Activated CD4-positive, alpha-beta T cell treated with anti-CD3 and anti-CD28 coated beads, Interleukin-2, Interleukin-4, amounts not matched to agents 100 ng/mL and 50 ng/mL, durations not matched to agents 16 hours and 8 hours (primary cell): ENCODE measurements at places on chromosomes 2 and 18.

DNA sequence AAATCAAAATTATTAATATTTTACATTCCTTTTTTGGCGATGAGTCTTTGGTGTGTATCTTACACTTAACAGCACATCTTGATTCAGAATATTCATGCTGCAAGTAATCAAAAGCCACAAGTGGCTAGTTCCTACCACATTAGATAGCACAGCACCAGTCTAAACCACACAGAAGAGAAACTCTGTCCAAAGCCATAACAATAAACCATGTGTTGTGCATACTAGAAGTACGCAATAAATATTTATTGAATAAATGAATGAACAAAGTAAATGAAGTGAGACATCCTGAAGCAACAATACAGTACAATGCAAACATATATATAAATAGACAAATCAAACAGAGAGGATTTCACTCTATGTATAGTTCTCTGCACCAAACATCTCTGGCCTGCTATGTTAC is 287.3 kb downstream of the EXOC6B start:
- DNase-seq, result no peak

GRCh38 chr2:95505222-95505621 is 20.7 kb upstream of the TRIM43B start:
- DNase-seq, result no peak

GRCh38 chr2:145984580-145984979 is 1464.7 kb upstream of the ZEB2 start:
- DNase-seq, result no peak

DNA sequence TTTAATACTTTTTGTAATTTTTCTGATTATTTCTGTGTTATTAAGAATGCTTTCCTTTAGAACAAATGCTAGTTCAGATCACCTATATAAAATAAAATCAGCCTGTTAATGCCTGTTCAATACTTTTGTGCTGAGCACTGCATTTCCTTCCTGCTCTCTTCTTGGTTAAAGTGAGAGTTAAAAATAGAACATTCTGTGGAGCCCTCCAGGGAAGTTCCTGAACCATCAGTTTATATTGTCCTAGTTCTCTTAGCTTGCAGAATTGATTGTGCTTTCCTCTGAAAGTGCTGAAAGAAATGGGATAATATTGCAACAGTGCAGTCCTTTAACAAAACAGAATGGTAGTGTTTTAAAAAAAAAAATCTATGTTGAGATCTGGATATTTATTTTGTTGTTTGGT is 74.6 kb upstream of the UBXN4 start:
- DNase-seq, result no peak

- no peak for DNase-seq
Measured at GRCh38 chr2:204313256-204313655, 232.0 kb upstream of the PARD3B start.

DNA sequence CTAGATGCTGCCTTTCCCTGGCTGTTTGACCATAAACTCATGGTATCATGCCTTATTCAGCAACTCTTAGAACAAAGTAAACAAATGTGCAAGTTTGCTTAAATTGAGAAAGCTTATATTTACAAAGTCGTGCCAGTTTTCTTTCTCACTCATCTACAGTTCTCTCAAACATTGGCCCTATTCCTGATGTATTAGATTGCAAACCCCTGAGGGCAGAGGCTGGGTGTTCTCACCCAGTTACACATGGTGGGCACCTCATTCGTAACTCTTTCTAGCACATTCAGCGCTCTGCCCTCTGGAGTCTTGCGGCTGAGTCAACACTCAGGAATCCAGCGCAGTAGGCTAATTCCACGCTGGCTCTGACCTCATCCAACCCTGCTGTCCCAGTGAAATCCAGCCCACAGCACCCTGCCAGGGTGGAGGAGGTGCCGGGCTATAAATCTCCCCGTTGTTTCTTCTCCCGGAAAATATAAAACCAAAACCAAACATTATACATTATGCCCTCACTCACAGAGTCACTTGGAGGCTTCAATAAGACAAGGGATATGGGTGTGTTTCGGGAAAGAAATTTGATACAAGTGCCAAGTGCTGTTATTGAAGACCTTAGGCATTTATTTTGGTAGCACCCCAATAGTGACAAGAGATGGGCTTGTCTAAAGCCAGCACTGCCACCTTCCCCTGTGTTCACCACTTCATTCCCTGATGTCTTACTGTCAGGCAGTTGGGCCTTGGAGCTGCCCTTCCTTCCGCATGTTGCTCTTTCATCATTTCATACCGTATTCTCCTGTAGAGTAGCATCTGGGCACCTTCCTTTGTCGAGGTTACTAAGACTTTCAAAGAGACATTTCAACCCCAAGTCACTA is 287.4 kb downstream of the PRKCE start:
- DNase-seq, result no peak

DNA sequence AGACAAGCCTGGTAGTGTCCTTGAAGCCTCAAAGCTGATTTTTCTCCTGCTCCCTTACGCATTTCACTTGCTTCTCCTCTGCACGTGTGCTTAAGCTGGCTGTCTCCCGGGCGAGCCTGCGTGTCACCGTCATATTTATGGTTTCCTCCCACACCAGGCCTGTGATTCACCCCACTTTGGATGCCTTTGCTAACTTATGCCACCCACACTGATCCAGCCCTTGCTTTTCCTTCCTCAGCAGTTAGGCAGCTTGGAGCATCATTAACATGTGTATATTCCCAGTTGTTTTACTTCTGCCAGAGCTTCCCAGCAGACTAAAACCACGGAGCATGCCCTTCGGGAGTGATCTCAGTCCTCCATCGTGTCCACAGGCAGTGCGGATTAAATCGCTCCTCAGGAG is 2.2 kb downstream of the ST3GAL5 start:
- no peak for DNase-seq

GRCh38 chr2:133993160-133993559 is 260.7 kb upstream of the MGAT5 start:
- DNase-seq, result no peak

GRCh38 chr2:235618039-235618438 is 124.2 kb downstream of the AGAP1 start:
- no peak for DNase-seq

DNA sequence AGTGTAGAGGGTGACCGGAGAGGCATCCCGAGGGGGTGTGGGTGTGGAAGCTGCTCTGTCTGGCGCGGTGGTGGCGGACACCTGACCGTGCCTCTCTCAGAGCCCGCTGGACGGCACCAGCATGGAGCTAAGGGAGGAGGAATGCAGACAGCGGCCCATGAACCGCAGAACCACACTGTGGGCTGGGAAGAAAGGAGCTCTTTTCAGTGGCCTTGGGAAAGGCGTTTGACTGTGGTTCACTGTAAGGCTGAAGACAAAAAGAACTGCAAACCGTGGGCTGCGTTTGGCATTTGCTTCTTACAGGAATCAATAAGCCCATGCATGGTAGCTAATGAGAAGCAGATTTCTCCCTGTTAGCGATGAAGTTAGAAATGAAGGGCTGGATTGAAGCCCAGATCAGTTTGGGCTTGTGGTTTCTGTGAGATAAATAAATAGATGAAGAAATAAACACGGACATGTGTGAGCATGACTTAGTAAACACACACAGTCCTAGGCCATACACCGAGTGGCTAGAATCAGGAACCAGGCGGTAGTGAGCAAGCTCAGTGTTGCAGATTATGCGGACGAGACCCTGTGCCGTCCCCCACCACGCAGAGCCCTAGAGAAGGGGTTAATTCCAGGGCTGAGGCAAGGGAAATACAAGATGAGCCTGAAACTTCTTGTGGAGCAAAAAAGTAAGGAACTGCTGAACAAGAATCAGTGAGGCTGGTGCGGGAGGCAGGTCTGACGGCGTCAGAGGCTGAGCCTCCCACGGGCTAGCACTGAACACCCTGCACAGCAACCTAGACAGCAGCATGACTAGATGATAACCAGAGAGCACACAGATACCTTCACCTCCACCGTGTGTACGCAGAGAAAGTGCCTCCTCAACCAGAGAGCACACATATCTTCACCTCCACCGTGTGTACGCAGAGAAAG is 29.3 kb upstream of the NFATC1 start:
- DNase-seq, result no peak

GRCh38 chr2:149892563-149892962 is 305.0 kb upstream of the MMADHC start:
- DNase-seq, result no peak

- DNase-seq, result peak; percentile 18
Measured at GRCh38 chr2:100000915-100001707, 141.3 kb downstream of the AFF3 start.

GRCh38 chr2:100248044-100248330 is 74.3 kb downstream of the LONRF2 start:
- DNase-seq, result no peak

GRCh38 chr2:240121190-240121589 is 14.9 kb downstream of the COPS9 start:
- DNase-seq, result peak; percentile 12

DNA sequence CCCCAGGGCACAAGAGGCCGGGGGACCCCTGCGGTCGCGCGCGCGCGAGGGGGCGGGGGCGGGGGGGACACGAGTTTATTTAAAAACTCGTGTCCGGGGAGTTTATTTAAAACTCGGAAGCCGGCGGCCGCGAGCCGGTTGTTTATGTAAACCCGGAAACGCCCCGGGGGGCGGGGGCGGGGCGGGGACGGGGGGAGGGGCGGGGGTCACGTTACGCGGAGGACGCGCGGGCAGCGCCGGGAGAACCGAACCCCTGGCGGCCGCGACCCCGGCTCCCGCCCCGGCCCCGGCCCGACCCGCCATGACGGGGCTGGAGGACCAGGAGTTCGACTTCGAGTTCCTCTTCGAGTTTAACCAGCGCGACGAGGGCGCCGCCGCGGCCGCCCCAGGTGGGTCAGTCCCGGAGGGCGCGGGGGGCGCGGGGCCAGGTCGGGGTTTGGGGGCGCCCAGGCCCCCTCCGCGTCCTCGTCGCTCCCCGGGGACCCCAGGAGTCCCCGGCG is 4.4 kb downstream of the NFATC1 start:
- DNase-seq, result peak; percentile 68

GRCh38 chr2:216784456-216784855 is 75.4 kb downstream of the TNP1 start:
- DNase-seq, result no peak

GRCh38 chr2:121235542-121235941 is 49.5 kb downstream of the TFCP2L1 start:
- no peak for DNase-seq

DNA sequence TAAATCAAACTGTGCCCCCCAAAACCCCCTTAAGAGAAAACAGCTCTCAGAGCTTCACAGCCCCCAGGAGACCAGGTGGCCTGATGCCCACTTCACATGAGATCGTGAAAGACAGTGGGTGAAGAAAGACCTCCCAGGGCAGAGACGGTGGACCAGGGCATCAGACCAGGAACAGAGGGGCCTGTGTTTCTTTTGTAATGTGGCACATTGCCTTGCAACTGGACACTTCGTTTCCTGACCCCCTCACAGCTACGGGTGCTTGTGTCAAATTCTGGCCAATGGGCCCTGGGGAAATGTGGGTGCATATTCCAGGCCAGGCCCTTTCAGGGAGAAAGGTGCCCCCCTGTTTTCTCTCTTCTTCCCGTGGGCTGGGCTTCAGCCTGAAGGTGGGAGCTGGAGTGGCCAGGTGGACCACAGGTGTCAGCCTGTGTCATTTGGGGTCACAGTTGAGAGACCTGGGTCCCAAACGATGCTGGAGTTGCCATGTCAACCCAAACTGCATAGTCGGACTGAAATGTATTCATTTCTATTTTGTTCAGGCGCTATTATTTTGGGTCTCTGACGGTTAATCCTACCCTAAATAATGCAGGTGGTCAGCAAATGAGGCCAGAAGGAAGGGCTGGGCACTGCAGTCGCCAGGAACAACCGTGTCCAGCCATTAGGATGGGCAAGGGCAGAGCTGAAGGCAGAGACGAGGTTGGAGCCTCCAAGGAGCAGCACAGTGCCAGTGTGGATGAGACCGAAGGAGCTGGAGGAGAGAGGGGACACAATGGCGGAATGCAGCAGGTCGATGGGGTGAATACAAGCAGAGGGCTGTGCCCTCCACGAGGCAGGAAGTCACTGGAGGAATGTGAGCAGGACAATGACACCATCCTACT is 338.2 kb downstream of the EIPR1 start:
- DNase-seq, result no peak

- DNase-seq, result peak; percentile 31
Measured at GRCh38 chr2:27627963-27628766, 647 bp downstream of the CCDC121 start.

- no peak for DNase-seq
Measured at GRCh38 chr18:56984731-56985130, 162.2 kb upstream of the BOD1L2 start.

DNA sequence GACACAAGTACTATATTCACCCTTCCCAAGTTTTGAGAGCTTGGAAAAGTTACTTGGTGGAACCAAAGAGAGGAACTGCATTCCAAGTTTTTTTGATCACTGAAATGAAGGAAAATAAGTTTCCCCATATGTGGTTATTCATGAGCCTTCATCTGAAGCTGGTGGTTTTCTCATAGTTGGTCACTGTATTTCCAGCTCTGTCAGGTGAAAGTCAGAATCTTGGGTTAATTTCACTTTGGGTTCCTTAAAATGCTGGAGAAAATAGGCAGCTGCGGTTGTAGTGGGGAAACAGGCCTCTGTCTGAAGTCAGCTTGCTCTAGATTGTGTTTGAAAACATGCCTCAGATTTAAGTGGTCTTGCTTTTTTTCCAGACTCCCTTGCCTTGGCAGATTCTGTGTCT is 200.5 kb downstream of the HRH4 start:
- no peak for DNase-seq

DNA sequence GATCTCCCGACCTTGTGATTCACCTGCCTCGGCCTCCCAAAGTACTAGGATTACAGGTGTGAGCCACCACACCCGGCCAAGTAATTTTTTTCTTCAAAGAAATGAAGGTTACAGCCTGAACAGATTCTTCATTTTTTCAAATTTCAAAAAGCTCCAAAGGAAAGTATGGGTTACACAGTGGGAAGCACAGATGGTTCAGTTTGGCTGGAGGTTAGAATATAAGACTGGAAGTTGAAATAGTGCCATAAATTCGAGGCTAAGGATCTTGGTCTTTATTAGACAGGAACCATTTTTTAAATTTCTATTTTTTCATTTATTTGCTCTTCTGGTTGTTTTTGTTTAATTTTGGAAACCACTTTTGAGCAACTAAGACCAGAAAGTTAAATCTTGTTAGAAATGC is 120.0 kb downstream of the STK39 start:
- no peak for DNase-seq

GRCh38 chr2:55078956-55079355 is 28.7 kb upstream of the RTN4 start:
- no peak for DNase-seq

- DNase-seq, result no peak
Measured at GRCh38 chr2:155372969-155373368, 674.5 kb downstream of the KCNJ3 start.

GRCh38 chr2:140842110-140842509 is 1288.7 kb downstream of the LRP1B start:
- no peak for DNase-seq

DNA sequence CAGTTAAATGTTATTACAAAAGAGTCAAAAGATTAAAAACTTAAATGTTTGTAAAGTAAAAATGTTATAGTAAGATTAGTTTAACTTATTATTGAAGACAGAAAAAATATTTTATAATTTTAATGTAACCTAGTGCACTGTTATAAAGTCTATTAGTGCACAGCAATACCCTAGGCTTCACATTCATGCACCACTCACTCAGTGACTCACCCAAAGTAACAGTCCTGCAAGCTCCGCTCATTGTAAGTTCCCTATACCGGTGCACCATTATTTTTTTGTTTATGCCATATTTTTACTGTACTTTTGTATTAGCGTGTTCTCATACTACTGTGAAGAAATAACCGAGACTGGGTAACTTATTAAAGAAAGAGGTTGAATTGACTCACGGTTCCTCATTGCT is 759.7 kb upstream of the CDH7 start:
- DNase-seq, result no peak

GRCh38 chr2:239731422-239731821 is 293.7 kb downstream of the NDUFA10 start:
- no peak for DNase-seq
